Naive B cell (primary cell): ENCODE measurements at places on chromosomes 6 and 20.
A peak's percentile ranks its signal among the peaks of the same experiment; 100 is the strongest.

DNA sequence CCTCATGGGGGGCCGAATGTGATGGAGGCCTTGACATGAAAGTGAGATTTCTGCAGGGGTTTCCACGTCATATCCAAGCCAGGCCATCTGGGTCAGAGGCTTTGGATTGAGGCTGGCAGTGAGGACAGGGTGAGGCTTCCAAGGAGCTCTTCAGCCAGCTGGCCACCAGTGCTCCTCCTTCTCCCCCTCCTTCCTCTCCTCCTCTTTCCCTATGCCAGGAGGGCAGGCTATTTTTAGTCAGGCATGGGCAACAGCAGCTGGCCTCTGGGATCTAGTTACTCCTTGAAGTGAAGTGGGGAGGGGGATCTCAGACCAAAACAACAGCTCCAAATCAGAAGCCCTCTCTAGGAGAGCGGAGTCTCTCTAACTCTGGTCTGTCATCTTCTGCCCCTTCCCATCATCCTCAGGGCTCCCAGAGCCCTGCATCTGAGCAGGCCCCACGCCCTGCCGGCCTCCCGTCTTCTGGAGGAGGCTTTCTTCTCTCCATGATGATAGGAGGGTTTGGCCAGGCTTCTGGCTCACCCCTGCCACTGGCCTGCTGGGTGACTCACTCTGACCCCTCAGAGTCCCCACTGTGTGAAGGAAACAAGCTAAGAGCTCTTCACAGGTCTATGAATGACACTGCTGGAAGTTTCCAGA lies 612 bp downstream of the TNNC2 start:
- H3K4me1 ChIP-seq: peaks cover 24% of the 10 kb centered on the region
- H3K27me3 ChIP-seq: peaks cover 28% of the 10 kb centered on the region
- no peak overlapping the region for H3K4me3 ChIP-seq

- H3K27ac ChIP-seq: no peak overlapping the region
- DNase-seq: no peak
- peaks cover 28% of the 10 kb centered on the region for H3K27me3 ChIP-seq
- H3K36me3 ChIP-seq: no peaks in the 10 kb centered on the region
- H3K4me3 ChIP-seq: no peak overlapping the region
Observed at GRCh38 chr6:3623451-3624249, 127.9 kb downstream of the PXDC1 start.

GRCh38 chr20:25257756-25258475 lies 10.0 kb downstream of the PYGB start:
- H3K4me3 ChIP-seq: no peak overlapping the region
- H3K4me1 ChIP-seq: peaks cover 12% of the 10 kb centered on the region
- DNase-seq: no peak
- no peaks in the 10 kb centered on the region for H3K27me3 ChIP-seq
- no peak overlapping the region for H3K27ac ChIP-seq

GRCh38 chr6:13012977-13013680 lies 296.6 kb downstream of the PHACTR1 start:
- H3K27ac ChIP-seq: no peak overlapping the region
- peaks cover 44% of the 10 kb centered on the region for H3K27me3 ChIP-seq
- H3K36me3 ChIP-seq: no peaks in the 10 kb centered on the region

DNA sequence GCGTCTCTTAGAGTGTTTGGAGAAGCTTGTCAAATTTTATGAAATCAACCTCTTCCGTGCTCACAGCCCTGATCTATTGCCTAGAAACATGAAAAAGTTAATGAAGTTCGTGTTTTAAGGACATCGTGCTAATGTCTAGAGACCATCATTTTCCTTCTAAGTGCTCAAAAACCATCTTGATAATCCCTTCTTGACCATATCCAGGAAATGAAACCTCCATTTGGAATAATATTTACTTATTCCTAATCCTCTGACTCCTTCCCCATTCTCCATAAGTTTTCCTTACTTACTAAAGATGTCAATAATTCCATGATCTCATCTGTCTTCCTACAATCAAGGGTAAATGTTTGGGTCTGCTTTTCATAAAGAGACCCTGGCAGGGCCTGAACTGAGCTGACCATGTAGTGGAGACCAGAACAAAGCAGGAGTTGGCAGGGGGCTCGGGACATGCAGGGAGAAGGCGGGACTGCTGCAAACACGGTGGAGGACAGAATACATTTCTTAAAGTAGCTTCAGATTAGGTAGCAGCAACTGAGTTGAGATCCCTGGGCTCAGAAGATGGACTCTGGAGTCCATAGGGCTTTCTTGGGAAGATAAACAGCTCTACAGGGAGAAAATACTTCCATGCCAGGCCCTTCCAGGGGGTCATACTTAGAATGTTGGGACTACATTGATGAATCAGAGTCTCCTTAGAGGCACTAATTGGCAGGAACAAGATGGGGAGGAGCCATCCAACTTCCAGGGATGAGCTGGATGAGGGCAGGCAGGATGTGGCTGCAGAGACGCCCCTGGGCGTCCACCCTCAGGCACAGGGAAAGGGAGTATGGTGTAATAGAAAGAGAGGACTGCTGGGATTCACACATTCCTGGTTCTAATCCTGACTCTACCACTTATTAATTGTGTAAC lies 100.7 kb downstream of the RIN2 start:
- no peak for DNase-seq
- H3K36me3 ChIP-seq: no peaks in the 10 kb centered on the region
- H3K4me1 ChIP-seq: no peaks in the 10 kb centered on the region
- H3K27me3 ChIP-seq: peaks cover 51% of the 10 kb centered on the region

DNA sequence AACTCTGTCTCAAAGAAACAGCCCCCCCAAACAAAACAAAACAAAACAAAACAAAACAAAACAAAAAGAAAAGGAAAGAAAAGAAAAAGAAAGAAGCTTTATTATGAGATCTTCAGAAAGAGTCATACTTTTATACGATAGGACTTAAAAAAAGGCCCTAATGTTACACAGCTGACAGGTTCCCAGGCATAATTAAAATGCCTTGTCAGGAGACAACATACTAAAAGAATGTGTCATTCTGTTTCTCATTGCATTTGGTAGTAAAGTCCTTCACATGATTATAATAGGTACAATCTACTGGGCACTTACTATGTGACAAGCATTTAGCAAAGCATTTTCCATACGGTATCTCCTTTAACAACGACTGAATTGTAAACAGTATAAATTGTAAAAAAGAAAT lies 36.4 kb upstream of the RPN2 start:
- H3K27ac ChIP-seq: no peak overlapping the region
- H3K4me3 ChIP-seq: no peak overlapping the region
- H3K27me3 ChIP-seq: no peaks in the 10 kb centered on the region
- no peaks in the 10 kb centered on the region for H3K36me3 ChIP-seq
- no peaks in the 10 kb centered on the region for H3K4me1 ChIP-seq

DNA sequence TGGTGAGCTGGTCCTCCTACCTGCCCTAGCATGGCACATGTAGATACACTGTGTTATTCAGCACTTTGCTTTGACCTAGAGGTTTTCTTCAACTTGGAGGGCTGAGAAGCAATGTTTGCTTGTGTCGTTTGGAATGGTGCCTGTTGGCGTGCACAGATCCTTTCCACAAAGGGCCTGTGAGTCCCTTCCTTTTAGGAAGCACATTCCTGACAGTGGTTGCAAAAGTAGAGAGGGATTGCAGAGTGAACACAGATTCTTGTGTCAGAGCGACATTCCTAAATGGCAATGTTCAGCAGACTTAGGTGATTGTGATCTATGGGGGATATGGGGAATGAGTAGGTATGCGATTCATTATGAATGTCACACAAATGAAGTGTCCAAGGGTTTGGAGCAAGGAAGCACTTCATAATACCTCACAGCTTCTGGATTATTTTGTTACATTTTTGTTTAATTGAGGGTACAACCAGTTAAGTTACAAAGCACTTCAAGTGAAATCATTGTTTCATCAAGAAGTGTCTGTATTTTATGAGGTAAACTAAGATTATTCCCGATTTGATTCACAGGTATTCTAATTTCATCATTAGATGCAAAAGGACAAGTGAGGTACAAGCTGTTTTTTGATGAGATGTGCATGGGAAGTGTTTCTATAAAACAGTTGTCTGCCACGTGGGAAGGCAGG lies 713 bp upstream of the RNF144B start:
- no peak for DNase-seq
- H3K36me3 ChIP-seq: no peaks in the 10 kb centered on the region
- no peaks in the 10 kb centered on the region for H3K27me3 ChIP-seq
- H3K4me1 ChIP-seq: peaks cover 42% of the 10 kb centered on the region
- peak overlapping the region; percentile 28 for H3K27ac ChIP-seq
- peak overlapping the region; percentile 95 for H3K4me3 ChIP-seq

DNA sequence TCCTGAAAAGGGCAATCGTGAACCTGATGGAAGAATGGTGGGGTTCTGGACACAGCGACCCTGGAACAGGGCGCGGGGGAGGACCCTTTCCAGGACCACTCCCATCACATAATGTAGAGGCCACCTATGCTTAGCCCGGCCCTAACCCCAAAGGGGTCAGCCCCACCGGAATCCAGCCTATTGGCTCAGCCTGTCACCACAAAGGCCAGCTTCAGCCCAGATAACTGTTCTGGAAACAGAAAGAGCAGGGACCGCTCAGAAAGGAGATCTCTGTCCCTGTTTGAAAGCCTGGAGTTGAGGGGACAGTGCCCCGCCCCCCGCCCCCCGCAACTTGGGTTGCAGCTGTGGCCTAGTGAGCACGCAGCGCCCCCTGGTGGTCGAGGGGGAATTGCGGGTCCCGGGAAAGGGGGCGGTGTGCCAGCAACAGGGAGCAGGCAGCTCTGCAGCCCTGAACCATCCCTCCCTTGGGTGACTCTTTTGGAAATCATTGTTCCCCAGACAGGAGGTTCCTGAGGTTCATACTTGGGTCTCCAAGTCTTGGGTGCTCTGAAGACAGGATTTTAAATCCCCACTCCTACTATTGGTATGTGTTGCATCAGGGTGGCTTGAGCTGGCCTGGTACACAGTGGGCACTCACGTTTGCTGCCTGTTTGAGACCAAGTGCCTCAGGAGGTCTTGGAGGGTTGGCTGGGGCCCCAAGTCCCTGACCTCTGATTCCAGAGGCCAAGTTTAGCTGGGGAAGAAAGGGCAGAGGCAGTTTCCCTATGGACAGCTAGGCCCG lies 1.5 kb downstream of the SIGLEC1 start:
- no peak overlapping the region for H3K4me3 ChIP-seq
- H3K4me1 ChIP-seq: no peaks in the 10 kb centered on the region
- peak overlapping the region; percentile 79 for H3K27ac ChIP-seq
- peaks cover 14% of the 10 kb centered on the region for H3K27me3 ChIP-seq
- H3K36me3 ChIP-seq: no peaks in the 10 kb centered on the region

DNA sequence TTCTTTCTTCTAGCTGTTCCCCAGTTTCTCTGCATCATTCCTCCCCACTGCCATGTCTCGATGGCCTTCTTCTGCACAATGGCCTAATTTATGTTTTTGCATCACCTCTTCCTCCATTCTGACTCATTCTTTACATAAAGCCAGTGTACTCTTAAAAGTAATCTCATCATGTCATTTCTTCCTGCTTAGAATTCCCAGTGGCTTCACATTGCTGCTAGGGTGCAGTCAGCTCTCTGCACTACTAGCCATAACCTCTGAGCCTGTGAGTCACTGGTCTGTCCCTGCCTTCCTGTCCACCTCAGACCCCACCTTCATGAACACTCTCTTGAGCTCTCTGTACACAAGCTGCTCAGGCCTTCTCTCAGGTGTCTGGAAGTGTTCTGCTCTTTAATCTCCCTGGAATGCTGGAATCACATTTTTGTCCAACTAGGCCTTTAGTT lies 24.1 kb upstream of the TRIM27 start:
- H3K36me3 ChIP-seq: no peaks in the 10 kb centered on the region
- no peak overlapping the region for H3K4me3 ChIP-seq
- peaks cover 30% of the 10 kb centered on the region for H3K27me3 ChIP-seq
- no peak overlapping the region for H3K27ac ChIP-seq

- peaks cover 8% of the 10 kb centered on the region for H3K4me1 ChIP-seq
- H3K27ac ChIP-seq: no peak overlapping the region
- no peaks in the 10 kb centered on the region for H3K36me3 ChIP-seq
- H3K27me3 ChIP-seq: peaks cover 18% of the 10 kb centered on the region
Observed at GRCh38 chr6:110366256-110366655, 8.1 kb upstream of the METTL24 start.

GRCh38 chr20:11229772-11230171 lies 556.0 kb upstream of the JAG1 start:
- H3K4me3 ChIP-seq: no peak overlapping the region
- no peaks in the 10 kb centered on the region for H3K36me3 ChIP-seq
- no peak for DNase-seq
- no peak overlapping the region for H3K27ac ChIP-seq
- no peaks in the 10 kb centered on the region for H3K27me3 ChIP-seq

DNA sequence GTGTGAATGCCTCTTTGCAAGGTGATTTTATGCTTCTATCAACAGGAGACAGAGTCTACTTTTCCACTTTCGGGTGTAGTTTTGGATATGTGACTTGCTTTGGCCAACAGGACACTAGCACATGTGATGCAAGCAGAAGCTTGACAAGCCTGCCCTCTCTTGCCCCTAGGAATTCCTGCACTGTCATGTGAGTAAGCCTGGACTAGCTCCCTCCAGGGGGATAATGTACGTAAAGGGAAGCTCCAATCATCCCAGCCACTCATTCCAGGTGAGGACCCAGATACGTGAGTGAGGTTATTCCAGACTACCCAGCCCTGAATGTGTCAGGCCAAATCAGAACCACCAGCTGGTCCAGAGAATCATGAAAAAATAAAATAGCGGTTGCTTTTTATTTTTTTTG lies 33.3 kb downstream of the BEND3 start:
- H3K36me3 ChIP-seq: peaks cover 7% of the 10 kb centered on the region
- H3K4me3 ChIP-seq: no peak overlapping the region
- H3K27me3 ChIP-seq: no peaks in the 10 kb centered on the region
- no peak overlapping the region for H3K27ac ChIP-seq
- no peak for DNase-seq
